ENCODE measurements at places on chromosomes 1 and 21.

GRCh38 chr1:246113555-246114095, 393.5 kb downstream of the SMYD3 start:
- DNase-seq, result peak; percentile 25

GRCh38 chr1:50977575-50978143, 7.6 kb downstream of the CDKN2C start:
- peak; percentile 53 for DNase-seq

DNA sequence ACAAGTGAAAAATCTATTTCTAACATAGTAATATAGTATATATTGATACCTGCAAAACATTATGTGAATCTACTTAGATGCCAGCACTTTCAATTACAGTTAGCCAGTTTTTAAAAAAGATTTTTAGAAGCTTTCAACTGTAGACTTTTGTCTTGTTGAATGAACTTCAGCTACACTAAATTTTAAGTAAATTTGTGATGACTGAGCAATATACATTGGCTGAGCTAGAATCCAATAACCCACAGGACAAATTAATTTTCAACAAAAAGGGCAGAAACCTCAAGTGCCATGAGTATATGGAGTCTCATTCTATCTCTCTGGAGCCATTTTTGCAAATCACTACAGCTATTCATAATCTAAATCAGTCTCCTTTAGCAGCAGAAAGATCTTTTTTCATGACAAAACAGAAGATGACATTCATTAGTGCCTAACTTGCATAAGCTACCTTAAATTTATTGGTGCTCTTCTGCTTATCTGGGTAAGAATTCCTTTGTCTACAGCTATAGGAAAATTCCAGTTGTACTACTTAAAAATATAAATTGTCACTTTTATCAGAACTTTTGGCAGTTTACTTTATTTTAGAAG, 100.3 kb downstream of the ATG4C start:
- DNase-seq, result no peak

- no peak for DNase-seq
Measured at GRCh38 chr1:109818271-109818987, 54.7 kb upstream of the EPS8L3 start.

DNA sequence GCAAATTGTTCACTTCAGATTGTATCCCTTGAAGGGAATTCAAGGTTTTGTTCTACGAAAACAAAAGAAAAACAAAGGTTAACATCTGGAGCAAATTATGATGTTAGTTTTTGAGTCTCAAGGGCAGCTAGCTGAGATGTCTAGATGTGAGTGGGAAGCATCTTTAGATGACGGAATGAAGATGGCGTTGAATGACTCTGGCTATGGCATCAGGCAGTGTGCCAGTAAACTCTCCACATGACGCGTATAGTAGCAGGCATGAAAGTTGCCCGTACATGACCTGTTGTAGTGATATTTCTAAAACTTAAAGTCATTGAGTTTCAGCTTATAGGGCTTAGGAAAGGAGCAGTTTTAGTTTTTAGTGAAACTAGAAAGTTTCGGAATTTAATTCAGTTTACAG, 12.3 kb upstream of the SDC3 start:
- DNase-seq, result no peak

- no peak for DNase-seq
Measured at GRCh38 chr21:40504825-40505224, 342.1 kb downstream of the DSCAM start.

- no peak for DNase-seq
Measured at GRCh38 chr1:24275510-24275909, 43.6 kb upstream of the GRHL3 start.

GRCh38 chr1:23581219-23581618, 21.9 kb upstream of the ID3 start:
- peak; percentile 70 for DNase-seq

Measured in BE2C (cell line).